Stimulated activated CD4-positive, alpha-beta T cell treated with anti-CD3 and anti-CD28 coated beads, Interleukin-4, amount 100 ng/mL, for 1 hour (primary cell): ENCODE measurements at places on chromosomes 11 and 22.

DNA sequence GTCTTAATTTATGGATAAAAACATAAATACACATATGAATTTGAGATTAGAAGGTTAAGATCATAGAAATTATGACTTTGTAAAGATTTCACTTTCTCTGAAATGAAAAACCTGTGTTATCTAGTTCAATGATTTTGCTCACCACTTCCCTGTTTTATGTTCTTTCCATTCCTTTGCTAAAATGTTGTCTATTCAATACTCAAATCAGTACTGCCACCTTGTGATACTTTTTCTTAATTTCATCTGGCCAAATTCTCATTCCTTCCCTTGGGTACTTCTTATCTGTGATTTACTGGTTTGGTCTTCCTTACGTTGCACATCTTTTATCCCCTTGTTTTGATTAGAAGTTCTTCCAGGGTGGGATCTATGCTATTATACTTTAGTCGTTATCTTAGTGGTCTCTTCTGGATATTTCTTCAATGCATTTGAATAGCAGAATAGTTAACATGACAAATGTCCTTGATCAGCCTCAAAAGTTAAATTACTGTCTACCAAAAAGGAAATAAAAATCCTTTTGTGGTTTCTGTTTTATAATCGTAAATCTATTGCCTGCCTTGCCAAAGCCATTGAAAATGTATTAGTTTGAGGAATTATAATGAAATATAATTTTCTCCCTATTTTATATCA, 197.0 kb downstream of the PGR start:
- DNase-seq: no peak

GRCh38 chr11:32888805-32889204, 3.8 kb upstream of the QSER1 start:
- no peak for DNase-seq

GRCh38 chr22:24379536-24379935, 47.9 kb upstream of the ADORA2A start:
- DNase-seq: no peak

- DNase-seq: no peak
These were observed 60.5 kb downstream of the ENTHD1 start for GRCh38 chr22:39833093-39833492.
